ENCODE measurements at places on chromosomes 6 and 20. TPM values are rescaled to one million over a fixed set of nuclear protein-coding genes. Genes with fewer than 3 reads are reported as not detected.

- peak; percentile 31 for DNase-seq
Observed at GRCh38 chr20:45138561-45139300, 14.5 kb upstream of the WFDC12 start.

- no peak for DNase-seq
Observed at GRCh38 chr6:115796061-115796460, 264.6 kb downstream of the FRK start.

DNA sequence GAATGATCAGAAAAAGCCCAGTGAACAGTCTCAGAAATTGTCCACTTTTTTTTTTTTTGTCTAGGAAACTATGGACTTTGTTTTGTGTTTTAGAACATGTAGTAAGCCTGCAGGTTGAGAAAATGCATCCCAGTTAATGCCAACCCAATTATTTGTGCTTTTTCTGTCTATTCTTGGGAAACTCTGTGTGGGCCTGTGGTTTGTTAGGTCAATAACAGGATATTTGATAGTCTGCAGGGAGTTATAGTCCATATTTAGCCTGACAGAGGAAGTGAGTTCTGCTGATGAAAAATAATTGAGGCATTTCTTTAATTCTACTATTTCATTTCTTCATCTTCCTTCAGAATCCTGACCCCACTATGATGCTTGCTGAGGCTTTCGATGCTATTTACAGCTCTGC lies 154.0 kb upstream of the LAMP5 start:
- DNase-seq = no peak

DNA sequence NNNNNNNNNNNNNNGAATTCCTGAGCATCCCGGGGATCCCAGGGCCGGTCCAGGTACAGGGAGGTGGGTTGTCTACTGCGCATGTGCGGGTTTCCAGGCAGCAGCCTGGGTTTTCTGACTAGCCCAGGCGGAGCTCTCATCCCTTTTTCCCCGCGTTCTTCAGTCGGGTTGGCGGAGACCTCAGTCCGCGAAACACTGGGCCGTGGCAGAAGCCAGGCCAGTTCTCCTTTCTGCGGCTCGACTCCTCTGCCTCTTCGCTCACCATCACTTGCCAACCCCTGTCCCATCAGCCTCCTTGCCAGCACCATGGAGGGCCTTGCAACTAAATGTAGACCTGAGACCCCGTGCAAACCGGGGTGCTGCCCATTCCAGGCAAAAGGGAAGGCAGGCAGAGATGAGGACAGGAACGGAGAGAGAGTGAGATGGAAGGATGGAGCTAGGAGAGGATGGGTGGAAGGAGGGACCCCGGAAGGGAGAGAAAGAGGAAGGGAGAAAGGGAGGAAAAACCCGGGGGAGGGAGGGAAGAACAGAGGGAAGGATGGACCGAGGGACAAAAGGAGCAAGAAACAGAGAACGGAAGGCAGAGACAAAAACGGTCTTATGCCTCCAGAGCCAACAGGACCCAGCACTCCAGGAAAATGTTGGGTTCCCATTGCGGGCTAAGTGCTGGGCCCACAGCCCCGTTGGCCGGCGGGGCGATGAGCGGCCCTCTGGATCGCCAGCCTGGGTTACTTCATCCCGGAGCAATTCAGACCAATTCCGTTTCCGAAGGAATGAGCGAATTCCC lies 445.4 kb upstream of the DEFB115 start:
- DNase-seq = no peak

- no peak for DNase-seq
Observed at GRCh38 chr6:11288065-11288464, 55.6 kb upstream of the NEDD9 start.

DNA sequence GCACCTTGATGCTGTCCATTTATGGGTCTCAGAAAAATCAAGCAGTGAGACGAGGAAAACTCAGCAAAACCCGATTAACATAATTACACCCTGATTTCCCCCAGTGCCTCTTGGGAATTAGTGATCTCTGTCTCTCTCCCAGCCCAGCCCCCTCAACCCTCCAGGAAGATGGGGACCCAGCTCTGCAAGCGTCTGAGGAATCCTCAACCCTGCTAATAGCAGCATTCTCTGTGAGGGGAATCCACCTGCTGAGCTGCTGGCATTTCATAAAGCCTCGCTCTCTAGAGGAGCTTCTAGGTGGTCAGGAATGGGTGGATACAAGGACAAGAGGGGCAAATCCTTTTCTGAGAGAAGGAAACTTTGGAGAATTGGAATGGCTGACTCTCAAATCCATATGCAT lies 13.9 kb downstream of the NR2E1 start:
- no peak for DNase-seq

DNA sequence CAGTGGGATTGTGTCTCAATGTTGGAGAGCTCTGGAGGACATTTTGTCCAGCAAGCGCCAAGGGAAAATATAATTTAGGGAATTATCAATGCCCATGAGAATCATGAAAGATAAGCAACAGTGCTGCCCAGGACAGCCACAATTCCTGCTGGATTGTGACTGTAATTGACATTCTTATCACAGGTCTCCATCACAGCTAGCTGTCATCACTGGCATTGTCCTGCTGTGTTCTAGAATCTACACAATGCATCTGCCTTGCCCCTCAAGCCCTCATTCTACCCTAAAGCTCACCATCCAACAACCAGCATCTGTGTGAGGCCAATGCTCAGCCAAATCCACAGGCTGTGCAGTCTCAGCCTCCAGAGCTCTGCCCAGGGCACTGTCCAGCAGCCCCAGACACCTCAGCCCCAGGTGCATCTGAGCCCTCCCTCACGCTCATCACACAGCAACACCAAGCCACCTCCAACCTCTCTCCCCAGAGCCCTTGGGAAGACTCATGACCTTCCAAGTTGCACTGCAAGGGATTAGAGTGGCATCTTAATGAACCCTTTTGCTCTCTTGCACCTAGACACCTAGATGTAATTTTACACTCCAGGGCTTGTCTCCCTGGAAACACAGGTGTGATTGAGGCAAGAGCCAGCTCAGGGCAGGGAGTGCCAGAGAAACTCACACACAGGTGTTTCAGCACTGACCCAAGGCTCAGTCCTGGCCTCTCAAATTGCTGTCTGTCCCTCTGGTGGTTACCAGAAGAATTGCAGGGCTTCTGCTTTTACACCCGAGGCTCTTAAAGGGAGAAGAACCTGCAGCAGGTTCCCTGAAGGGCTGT lies 85.2 kb upstream of the PHACTR3 start:
- no peak for DNase-seq

GRCh38 chr20:3203315-3204123 lies 963 bp downstream of the DDRGK1 start:
- DNase-seq = peak; percentile 50

- no peak for DNase-seq
Observed at GRCh38 chr6:21438237-21438985, 155.1 kb upstream of the SOX4 start.

DNA sequence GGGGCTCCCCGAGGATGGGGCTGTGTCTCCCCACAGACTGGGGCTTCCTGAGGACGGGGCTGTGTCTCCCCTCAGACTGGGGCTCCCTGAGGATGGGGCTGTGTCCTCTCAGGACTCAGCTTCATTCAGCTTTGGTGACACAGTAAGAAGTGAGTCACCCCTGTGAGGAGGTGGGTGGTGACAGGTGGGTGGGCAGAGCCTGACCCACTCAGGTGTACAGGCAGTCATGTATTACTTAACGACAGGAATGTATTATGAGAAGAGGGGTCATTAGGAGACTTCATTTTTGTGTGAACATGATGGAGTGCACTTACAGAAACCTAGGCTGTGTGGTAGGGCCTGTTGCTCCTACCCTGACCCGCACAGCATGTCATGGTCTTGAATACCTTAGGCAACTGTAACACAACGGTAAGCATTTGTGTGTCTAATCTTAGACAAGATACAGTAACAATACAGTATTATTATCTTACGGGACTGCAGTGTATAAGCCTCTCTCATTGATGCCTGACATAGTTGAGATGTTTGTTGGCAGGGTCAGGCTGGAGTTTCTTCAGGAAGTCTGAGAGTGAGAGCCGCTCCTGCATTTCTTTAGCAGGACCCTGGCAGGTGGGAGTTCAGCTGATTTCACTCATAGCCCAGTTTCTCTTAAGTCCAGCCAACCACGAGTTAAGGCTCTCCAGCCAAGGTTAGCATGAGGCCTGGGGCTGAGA lies 10.9 kb upstream of the PGC start:
- no peak for DNase-seq

DNA sequence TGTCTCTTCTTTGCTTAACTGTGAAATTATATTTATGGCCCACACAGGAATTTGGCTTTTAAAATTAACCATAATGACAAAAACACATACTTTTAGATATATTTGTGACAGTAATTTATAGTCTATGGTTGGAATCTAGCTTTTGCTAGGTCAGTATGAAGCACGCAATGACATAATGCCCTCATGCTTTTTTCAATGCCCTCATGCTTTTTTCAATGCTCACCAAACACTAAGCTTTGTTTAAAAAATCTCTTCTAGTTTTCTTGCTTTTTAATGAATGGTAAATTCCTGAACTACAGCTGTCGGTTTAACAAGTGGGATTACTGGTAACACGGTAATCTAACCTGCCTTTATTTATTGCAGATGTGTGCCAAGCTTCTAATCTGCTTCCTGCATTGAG lies 12.7 kb downstream of the CCN6 start:
- no peak for DNase-seq

DNA sequence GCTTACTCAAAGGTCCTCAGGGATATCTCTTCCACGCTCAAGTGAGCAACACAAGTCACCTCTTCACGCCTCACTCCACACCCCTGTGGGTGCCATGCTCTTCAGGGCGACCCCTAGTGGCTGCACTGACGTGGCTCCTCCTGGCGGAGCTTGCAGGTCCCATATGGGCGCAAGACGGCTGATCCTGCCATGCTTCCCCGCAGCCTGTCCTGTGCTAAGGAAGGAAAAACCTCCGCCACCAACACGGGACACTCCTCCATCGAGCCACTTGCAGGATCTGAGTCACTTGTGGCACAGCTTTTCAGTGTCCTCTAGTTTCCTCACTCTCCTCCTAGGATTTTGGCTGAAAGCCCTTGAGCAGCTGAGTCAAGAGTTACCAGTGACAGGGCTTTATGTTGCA lies 90.7 kb downstream of the KHDC1L start:
- peak; percentile 24 for DNase-seq

GRCh38 chr20:49032455-49032854 lies 13.7 kb upstream of the CSE1L start:
- no peak for DNase-seq

- no peak for DNase-seq
Observed at GRCh38 chr20:10239954-10240353, 21.3 kb downstream of the SNAP25 start.

Gene PACSIN1
- total RNA-seq = 0.44 TPM

Gene TMEM244
- not detected for total RNA-seq

Gene F13A1
- 44.7 TPM for total RNA-seq

Gene ZKSCAN8
- 18.8 TPM for total RNA-seq

Gene CCDC167
- total RNA-seq = 29.5 TPM

Gene ZNF311
- 0.98 TPM for total RNA-seq

Gene PLCB4
- total RNA-seq = 0.36 TPM
